ENCODE measurements at places on chromosomes 1 and 21.

DNA sequence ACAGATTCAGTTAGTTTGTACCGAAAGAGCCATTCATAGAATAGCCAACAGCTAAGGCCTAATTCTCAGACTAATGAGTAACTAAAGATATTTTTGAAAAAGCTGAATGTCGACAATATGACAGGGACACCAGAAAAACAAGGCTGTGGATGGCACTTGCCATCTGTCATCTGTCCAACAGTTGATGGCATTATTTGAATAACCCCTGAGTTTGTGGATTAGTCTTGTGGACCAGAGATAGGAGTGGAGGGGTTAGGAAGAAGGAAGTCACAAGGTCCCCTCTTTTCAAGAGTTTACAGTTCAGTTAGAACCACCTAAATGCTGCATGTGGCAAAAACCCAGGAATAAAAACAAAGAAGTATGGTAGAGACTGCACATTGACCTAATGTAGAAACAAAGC is 356.5 kb upstream of the DUSP10 start:
- H3K36me3 ChIP-seq, result no peaks in the 10 kb centered on the region
- no peak for DNase-seq
- H3K27ac ChIP-seq, result no peak overlapping the region
- no peaks in the 10 kb centered on the region for H3K4me1 ChIP-seq

DNA sequence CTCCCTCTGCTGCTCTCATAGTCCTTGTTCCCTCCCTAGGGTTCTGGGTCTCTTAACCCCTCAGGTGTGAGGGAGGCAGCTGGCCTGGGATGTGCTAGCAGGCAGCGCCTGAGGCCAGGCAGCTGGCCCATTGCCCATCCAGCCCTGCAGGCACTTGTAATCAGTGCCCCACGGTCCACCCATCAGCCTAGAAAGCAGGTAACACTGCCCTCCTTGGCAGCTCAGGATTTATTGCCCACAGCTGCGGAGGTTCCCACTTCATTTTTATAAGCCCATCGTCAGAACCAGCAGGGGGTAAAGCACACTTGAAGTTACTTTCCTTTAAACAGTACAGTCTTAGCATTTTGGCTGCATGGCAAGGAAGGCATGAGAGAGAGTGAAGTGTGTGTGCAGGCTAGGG is 70.6 kb downstream of the TMEM53 start:
- H3K36me3 ChIP-seq, result no peaks in the 10 kb centered on the region
- H3K4me3 ChIP-seq, result no peak overlapping the region
- H3K27ac ChIP-seq, result no peak overlapping the region

- H3K36me3 ChIP-seq, result no peaks in the 10 kb centered on the region
- no peak for DNase-seq
- H3K4me3 ChIP-seq, result no peak overlapping the region
- H3K4me1 ChIP-seq, result no peaks in the 10 kb centered on the region
- no peak overlapping the region for H3K27ac ChIP-seq
Measured at GRCh38 chr1:212161231-212161781, 123.9 kb upstream of the PPP2R5A start.

GRCh38 chr1:28927648-28928313 is 13.4 kb downstream of the EPB41 start:
- no peaks in the 10 kb centered on the region for H3K27me3 ChIP-seq
- no peak overlapping the region for H3K4me3 ChIP-seq
- no peak overlapping the region for H3K27ac ChIP-seq
- no peaks in the 10 kb centered on the region for H3K4me1 ChIP-seq

DNA sequence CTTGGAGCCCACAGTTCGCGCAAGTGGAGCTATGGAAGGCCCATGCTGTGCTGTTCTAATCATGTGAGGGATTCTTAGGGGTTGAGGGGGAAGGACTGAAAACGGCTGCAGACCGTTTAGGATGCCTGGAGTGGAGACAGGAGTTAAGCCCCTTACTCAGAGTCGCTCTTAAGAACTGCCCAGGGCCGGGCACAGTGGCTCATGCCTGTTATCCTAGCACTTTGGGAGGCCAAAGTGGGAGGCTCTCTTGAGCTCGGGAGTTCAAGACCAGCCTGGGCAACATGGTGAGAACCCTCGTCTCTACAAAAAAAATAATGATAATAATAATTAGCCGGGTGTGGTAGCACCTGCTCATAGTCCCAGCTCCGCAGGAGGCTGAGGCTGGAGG is 1.1 kb downstream of the ZNF672 start:
- peak overlapping the region; percentile 100 for H3K27ac ChIP-seq
- no peaks in the 10 kb centered on the region for H3K36me3 ChIP-seq
- H3K27me3 ChIP-seq, result no peaks in the 10 kb centered on the region
- no peak for DNase-seq
- H3K4me3 ChIP-seq, result peak overlapping the region; percentile 83

DNA sequence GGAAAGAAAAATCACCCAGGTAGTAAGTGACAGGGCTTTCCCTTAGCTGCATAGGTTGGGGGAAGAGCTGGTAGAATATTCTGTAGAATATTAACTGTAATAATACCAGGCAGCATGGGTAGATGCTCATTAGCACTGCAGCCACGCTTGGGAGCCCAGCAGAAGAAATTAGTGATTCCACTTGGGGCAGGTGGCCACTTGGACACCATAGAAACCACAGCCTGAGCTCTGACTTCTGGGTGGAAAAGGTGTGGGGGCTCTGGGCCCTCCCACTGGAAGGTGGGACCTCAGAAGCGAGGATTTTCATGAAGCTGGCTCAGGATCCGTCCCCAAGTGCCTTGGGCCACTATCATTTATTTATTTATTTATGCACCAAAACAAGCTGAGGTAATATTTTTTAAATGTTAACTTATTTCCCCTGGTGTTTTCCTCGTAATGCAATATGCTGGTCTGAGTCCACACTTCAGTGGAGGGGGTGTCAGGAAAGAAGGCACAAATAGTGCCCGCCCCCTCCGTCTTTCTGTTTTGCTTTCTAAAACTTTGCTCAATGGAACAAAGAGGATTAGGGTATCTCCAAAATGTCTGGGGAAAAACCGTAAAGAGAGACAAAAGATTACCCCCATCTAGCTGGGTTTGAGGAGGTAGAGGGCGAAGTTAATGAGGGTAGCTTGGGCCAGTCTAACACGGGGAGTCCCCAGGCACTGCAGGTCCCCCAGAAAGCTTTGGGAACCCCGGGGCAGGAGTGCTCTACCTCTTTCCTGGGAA is 75.2 kb upstream of the GADD45A start:
- H3K36me3 ChIP-seq, result no peaks in the 10 kb centered on the region
- H3K4me1 ChIP-seq, result no peaks in the 10 kb centered on the region
- no peak for DNase-seq
- H3K27me3 ChIP-seq, result no peaks in the 10 kb centered on the region
- no peak overlapping the region for H3K27ac ChIP-seq

- no peak overlapping the region for H3K4me3 ChIP-seq
- H3K27ac ChIP-seq, result no peak overlapping the region
- DNase-seq, result no peak
Measured at GRCh38 chr1:20037877-20038276, 32.1 kb upstream of the PLA2G5 start.

DNA sequence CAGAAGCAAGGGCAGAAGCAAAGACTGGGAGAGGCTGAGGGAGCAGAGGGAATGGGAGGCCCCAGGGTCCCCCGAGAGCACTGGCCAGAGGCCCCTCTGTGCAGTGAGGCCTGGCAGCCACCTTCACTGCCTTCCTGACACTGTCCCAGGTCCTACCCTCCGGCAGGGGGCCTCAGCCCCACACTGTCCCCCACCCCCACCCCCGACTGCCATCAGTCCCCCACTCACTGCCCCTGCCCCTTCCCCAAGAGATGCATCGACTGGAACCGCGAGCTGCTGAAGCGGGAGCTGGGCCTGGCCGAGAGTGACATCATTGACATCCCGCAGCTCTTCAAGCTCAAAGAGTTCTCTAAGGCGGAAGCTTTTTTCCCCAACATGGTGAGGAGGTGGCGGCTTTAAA is 13.0 kb upstream of the PADI6 start:
- H3K36me3 ChIP-seq, result no peaks in the 10 kb centered on the region
- H3K27me3 ChIP-seq, result no peaks in the 10 kb centered on the region
- no peak for DNase-seq

DNA sequence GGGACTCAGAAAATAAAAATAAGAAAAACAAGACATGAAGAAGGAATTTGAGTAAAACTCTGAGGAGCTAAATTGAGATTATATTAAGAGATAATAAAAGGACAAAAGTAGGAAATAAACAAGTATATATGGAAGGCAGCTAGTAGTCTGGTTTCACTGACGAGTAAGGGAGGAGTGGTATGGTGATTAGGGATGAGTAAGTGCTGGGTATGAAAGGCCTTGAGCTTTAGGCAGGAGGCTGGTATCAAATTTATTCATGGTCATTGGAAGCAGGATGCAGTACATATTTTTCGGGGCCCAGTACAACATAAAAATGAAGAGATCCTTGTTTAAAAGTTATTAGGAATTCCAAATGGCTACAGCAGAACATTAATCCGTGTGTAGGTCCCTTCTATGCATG is 789.7 kb upstream of the PRMT6 start:
- no peaks in the 10 kb centered on the region for H3K4me1 ChIP-seq
- H3K4me3 ChIP-seq, result no peak overlapping the region
- H3K27me3 ChIP-seq, result no peaks in the 10 kb centered on the region
- no peaks in the 10 kb centered on the region for H3K36me3 ChIP-seq
- DNase-seq, result no peak

DNA sequence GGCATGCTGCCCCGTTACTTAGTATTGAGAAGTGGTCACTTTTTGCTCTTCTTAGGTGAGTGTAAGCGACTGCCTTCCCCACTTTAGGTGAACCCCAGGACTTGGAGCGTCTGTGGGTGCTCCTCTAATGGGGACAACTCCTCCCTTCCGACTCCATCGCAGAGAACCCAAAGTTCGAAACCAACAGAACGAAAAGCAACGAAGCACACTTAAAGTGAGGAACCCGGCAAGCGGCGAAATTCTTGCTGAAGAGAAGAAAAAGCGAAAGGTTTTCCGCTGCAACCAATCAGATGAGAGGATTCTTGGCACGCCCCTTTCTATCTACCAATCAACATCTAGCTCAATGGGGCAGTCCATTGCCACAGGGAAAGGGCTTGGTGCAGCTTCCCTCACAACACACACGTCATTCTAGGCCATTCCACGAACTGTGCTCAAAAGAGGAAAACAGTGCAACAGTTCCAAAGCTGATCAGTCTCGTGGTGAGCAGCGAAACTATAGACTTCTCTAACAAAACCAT is 709 bp upstream of the SUCO start:
- peak; percentile 97 for DNase-seq
- H3K36me3 ChIP-seq, result no peaks in the 10 kb centered on the region
- H3K27ac ChIP-seq, result peak overlapping the region; percentile 98
- no peaks in the 10 kb centered on the region for H3K27me3 ChIP-seq

GRCh38 chr1:230588323-230588746 is 53.9 kb upstream of the COG2 start:
- H3K27me3 ChIP-seq, result no peaks in the 10 kb centered on the region
- H3K36me3 ChIP-seq, result no peaks in the 10 kb centered on the region
- H3K4me1 ChIP-seq, result no peaks in the 10 kb centered on the region
- no peak overlapping the region for H3K4me3 ChIP-seq

DNA sequence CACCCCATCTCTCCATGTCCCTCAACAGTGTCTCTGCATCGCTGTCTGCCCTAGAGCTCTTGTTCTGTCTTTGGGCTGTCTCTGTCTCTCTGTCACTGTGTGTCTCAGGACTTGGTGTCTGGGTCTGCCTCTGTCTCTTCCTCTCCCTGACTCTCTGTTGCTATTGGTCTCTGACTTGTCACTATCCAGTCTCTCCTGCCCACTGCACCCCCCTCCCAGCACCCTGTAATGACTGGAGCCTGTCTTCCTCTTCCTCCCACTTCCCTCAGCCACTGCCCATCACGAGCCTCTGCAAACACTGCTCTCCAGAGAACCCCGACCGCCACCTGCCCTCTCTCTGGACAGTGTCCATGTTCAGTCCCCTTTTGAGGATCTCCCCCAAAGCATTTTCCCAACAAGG is 12.1 kb downstream of the PEAR1 start:
- no peak overlapping the region for H3K27ac ChIP-seq
- no peak overlapping the region for H3K4me3 ChIP-seq
- no peak for DNase-seq
- no peaks in the 10 kb centered on the region for H3K27me3 ChIP-seq
- H3K36me3 ChIP-seq, result peaks cover 34% of the 10 kb centered on the region
- no peaks in the 10 kb centered on the region for H3K4me1 ChIP-seq

- peaks cover 85% of the 10 kb centered on the region for H3K36me3 ChIP-seq
- H3K4me1 ChIP-seq, result peaks cover 6% of the 10 kb centered on the region
- no peak overlapping the region for H3K4me3 ChIP-seq
Measured at GRCh38 chr1:15938628-15939161, 37.2 kb downstream of the ZBTB17 start.

GRCh38 chr1:196105901-196106300 is 502.3 kb downstream of the KCNT2 start:
- H3K4me3 ChIP-seq, result no peak overlapping the region
- H3K27ac ChIP-seq, result no peak overlapping the region
- H3K27me3 ChIP-seq, result no peaks in the 10 kb centered on the region
- no peaks in the 10 kb centered on the region for H3K4me1 ChIP-seq
- H3K36me3 ChIP-seq, result no peaks in the 10 kb centered on the region

GRCh38 chr1:220278991-220279390 is 6.7 kb upstream of the RAB3GAP2 start:
- no peaks in the 10 kb centered on the region for H3K36me3 ChIP-seq
- H3K4me3 ChIP-seq, result no peak overlapping the region
- no peak overlapping the region for H3K27ac ChIP-seq
- H3K4me1 ChIP-seq, result no peaks in the 10 kb centered on the region
- no peak for DNase-seq

DNA sequence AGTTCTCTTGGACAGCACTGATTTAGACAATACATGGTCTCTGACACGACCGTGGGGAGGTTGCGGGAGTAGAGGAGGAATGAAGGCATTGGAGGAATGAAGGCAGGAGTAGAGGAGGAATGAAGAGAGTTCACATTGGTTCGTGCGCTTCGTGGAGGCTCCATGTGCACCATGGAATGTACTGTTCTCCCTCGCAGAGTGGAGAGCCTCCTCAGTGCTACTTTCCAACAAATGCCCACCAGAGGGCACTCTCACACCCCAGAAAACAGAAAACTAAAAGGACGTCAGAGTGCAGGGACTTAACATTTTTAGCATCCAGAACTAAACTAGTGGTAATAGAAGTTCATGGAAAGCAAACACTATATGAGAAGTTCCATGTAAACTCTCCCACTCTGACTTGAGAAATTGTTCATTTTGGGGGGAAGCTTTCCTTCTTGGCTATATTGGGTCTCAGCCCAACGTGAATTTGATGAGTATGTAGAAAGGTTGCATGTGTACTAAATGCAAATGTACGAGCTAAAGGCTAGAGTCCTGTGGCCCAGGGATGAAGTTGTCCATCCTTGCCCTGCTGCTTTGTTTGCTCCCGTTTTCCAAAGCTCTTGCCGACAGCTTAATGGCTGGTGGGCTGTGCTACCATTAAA is 211.6 kb downstream of the LMX1A start:
- no peak for DNase-seq
- no peaks in the 10 kb centered on the region for H3K4me1 ChIP-seq
- H3K27me3 ChIP-seq, result no peaks in the 10 kb centered on the region
- H3K4me3 ChIP-seq, result no peak overlapping the region
- H3K36me3 ChIP-seq, result no peaks in the 10 kb centered on the region

DNA sequence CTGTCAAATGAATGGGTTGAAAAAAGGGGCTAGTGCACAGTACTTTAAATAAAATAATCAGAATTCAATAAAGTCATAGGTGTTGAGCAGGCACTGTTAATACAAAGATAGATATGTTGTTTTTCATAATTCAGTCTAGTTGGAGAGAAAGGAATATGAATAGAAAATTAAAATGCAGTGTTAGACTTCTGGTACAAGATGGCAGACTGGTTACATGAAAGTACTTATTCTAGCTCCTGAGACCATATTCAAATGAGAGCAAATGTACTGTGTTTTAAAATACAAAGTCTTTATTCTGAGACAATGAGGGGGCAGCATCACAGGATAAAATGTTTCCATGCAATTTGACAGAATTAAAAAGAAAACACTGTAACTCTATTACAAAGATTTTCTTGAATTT is 542.1 kb downstream of the COL11A1 start:
- no peaks in the 10 kb centered on the region for H3K4me1 ChIP-seq
- no peaks in the 10 kb centered on the region for H3K36me3 ChIP-seq
- H3K27ac ChIP-seq, result no peak overlapping the region
- H3K27me3 ChIP-seq, result no peaks in the 10 kb centered on the region
- no peak for DNase-seq
- H3K4me3 ChIP-seq, result no peak overlapping the region
